COLO829 (cell line): ENCODE measurements at places on chromosomes 1 and 21.

GRCh38 chr21:31284797-31285397, 59.2 kb downstream of the TIAM1 start:
- DNase-seq = no peak

GRCh38 chr1:178048883-178049282, 45.0 kb upstream of the RASAL2 start:
- no peak for DNase-seq

DNA sequence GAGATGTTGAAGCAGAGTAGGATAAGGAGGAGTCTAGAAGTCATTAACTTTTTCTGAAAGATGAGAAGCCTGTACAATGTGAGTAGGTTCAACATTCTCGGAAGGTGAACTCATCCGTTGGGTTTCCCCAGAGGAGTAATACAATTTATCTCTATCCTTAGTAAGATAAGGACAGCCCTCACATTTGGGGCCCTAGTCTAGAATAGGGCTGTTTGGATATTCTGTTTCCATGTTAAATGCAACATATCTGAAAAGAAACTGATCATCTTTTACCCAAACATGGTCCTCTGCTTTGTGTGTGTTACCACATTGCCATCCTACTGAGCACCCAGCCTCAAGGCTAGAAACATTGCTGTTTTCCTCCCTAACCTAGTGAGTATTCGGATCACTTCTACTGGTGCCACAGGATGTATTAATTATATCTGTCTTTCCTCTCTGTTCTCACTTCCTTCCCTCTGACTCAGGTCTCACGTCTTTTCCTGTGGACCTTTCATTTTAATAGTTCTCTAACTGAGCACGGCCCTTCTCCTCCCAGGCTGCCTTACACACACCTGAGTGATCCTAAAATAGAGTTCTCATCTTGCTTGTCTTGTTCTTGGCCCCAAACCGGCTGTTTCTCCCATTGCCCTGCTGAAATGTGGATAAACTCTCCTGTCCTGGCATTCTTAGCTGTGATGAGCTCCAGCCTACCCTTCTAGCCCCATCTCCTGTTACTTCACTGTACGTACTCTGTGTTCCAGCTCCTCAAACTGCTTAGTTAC, 91.7 kb downstream of the CDC14A start:
- DNase-seq = no peak

GRCh38 chr1:17973694-17974093, 133.9 kb upstream of the IGSF21 start:
- no peak for DNase-seq
